ENCODE measurements at places on chromosomes 5 and 9.

GRCh38 chr5:83125560-83125959 lies 48.2 kb downstream of the XRCC4 start:
- DNase-seq, result no peak

DNA sequence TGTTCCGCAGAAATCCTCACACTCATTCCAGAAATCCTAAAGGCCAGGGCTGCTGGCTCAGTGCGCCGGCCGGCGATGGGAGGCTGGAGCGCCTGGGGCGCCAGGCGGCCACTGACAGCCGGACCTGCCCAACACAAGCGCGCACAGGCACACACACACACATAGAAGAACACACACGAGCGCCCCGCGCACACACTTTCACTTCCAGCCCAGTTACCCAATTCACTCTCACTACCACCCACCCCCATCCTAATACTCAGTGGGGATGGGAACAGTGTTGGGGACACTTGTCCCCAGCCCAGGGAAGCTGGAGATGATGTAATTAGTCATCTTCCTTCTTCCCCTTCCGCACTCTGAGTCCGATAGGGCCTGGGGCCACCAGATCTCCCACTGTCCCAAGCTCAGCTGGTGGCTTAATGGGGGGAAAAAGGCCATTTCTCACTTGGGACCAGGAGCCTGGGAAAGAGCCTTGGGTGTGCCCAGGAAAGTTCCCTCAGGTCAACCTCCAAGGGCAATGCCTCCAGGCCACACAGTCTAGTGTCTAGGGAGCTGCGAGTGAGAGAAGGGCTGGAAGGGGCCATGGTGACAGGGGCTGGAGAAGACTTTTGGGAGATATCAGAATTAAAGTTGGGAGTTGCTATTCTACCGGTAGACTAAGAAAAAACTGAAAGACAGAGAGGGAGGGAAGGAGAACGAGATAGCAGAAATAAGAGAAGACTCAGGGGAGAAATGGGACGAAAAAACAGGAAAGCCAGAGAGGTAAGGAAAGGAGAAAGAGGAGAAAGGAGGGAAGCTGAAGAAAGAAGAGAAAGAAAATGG lies 1.7 kb downstream of the EBF1 start:
- no peak for DNase-seq

GRCh38 chr5:44860267-44860666 lies 51.5 kb downstream of the MRPS30 start:
- DNase-seq, result no peak

- DNase-seq, result no peak
These were observed 680.0 kb downstream of the TAF11L14 start for GRCh38 chr5:18314192-18314778.

- DNase-seq, result no peak
These were observed 39.5 kb downstream of the PRKACG start for GRCh38 chr9:68974431-68974830.

DNA sequence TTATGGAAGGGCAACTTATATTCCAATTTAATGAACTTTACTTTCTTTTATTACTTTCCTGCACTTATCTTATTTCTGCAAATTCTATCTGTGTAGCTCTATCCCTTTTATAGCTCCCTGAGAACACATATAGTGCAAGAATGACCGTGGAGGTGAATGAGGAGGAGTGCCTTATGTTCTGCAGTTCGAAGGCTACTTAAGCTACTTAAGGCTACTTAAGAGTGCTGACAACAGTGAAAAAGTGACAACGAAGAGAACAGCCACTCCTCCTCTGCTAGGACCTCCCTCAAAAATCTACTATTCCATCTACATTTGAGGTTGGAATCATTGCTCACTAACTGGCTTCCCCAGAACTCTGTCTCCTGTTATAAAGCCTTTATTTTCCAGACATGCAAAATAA lies 1365.7 kb upstream of the C9orf72 start:
- no peak for DNase-seq

DNA sequence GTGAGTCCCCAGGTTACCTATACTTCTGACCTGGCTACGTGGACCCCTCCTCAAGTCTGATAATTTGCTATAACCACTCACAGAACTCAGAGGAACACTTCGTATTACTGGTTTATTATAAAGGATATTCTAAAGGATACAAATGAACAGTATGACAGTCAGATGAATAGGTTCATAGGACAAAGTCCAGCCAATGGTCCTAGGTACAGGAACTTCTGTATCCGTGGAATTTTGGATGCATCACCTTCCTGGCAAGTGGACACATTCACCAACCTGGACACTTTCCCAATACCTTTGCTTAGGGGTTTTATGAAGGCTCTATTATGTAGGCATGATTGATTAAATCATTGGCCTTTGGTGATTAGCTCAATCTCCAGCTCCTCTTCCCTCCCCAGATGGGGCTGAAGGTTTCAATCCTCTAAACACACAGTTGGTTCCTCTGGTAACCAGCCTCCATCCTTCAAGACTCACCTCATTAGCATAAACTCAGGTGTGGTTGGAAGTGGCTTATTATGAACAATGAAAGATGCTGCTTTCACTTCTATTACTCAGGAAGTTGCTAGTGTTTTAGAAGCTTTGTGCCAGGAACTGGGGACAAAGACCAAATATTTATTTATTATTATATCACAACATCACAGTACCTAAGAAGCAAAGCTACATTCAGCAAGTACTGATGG lies 149.6 kb upstream of the ELL2 start:
- no peak for DNase-seq

DNA sequence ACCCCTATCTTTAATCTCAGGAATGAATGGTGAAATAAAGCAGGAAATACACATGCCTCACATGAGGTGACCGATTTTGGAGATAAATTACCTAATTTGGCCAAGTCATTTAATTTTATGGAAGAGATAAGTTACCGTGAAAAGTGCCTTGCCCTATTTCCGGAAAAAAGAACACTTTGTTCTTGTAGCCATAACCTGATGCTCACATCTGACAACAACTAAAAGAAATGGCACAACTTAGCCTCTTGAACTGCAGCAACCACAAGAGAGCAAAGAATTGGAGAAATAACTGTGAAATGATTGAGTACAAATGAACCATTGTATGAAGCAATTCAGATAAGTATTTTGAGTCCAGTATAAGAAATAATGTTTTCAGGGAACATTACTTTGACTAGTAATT lies 628.1 kb upstream of the TYRP1 start:
- no peak for DNase-seq

DNA sequence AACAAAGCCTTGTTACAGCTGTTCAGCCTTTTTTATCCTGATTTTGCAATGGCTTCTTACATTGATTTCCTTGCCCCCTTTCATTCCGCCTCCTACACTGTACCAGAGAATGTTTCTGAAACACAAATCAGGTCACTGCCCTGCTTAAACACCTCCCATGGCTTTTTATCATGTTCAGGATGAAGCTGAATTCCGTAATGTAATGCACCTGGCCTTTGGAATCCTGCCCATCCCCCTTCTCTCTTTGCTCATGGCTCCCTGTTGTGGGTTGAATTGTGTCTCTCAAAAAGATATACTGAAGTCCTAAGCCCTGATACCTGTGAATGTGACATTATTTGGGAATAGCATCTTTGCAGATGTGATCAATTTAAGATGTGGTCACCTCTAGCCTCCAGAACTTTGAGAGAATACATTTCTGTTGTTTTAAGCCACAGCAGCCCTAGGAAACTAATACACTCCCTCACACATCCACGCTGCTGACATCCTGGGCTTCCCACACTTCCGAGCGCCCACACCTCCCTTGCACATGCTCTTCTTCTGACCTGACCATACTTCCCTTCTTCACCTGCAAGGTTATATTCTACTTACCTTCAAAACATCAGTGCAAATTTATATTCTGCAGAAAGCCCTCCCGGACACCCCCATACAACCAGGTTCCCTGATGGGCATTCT lies 101.2 kb downstream of the DNAH5 start:
- DNase-seq, result no peak

DNA sequence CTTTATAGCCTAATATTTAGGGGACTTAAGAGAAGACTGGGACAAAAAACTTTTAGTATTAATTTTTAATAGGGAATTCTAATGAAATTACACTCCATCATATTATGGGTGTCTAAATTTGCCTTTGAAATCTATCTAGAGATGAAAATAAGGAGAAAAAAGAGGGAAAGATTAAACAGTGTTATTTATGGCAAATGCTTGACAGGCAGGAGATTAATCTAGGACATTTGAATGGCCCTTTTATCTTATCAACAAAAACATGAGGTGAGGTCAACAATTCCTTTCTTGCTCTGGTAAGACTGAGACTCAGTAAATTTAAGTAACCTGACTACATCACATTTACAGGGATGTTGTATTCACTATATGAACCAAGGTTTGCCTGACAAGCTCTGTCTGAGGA lies 852.8 kb upstream of the CTNND2 start:
- no peak for DNase-seq

- DNase-seq, result peak; percentile 86
These were observed 55.6 kb downstream of the ARHGEF37 start for GRCh38 chr5:149636861-149637246.

DNA sequence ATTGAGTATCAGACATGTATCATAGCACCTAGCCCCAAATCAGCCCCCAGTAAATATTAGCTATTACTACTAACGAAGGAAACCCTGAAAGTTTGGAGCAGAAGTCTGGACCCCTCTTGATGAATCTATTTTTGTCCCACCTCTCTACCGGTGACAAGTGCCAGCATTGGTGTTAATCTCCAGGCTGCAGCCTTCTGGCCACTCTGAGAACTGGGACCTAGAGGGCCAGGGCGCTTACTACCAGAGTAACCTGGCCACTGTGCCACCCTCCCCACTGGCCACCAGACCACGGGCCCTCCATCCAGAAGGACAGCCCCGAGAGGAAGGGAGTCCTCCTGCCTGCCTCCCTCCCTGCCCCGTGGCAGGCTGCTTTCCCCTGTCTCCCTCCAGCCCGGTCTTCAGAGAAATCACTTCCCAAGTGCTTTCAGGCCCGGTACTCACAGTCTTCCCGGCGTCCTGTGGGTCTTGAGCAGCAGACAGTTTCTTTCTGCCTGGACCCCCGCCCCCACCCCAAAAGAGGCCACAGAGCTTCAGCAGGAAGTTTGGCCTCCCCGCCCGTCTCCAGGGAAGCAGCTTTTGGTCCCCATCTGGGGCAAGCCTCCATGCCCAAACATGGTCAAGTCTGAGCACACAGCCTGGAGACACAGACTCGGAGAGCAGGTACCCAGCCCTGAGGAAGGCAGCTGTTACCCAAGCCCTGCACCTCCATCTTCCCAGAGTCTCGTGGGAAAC lies at the start of gene KCNMB1:
TSS of gene KCNMB1 (minus strand) at position 550 of the 732 bp plus-strand sequence. CDS start 3,920 bp downstream, outside the sequence.
- no peak for DNase-seq

- no peak for DNase-seq
These were observed 408.1 kb downstream of the GADD45G start for GRCh38 chr9:90012949-90013348.

GRCh38 chr5:55226934-55227663 lies at the start of gene MCIDAS:
Gene MCIDAS, minus strand, starts transcription at chr5:55227315. Its CDS starts 177 bp downstream, at chr5:55227138.
- DNase-seq, result no peak
